ENCODE measurements at places on chromosomes 16 and 17.

- DNase-seq: peak; percentile 62
Observed at GRCh38 chr17:1908699-1909309, 79.0 kb downstream of the RPA1 start.

- no peak for DNase-seq
Observed at GRCh38 chr16:48580925-48581500, 29.0 kb downstream of the N4BP1 start.

GRCh38 chr17:82519971-82520903 is 705 bp downstream of the FOXK2 start:
- peak; percentile 29 for DNase-seq

- no peak for DNase-seq
Observed at GRCh38 chr16:70407811-70408274, 31.1 kb downstream of the ST3GAL2 start.

GRCh38 chr17:36851250-36851649 is 86.0 kb upstream of the LHX1 start:
- DNase-seq: no peak

DNA sequence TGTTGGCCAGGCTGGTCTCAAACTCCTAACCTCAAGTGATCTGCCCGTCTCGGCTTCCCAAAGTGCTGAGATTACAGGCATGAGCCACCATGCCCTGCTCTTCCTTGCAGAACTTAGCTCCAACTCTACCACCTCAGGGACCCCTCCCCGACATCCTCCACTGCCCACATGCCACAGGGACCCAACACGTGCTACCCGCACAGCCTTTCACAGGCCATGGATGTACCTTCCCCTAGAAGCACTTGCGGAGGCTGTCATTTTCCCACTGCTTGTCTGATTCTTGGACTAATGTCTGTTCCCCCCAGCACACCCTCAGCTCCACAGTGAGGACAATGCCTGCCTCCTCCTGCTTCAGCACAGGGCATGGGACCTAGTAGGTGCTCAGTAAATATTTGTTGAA is 147.4 kb downstream of the ZNF423 start:
- DNase-seq: no peak

DNA sequence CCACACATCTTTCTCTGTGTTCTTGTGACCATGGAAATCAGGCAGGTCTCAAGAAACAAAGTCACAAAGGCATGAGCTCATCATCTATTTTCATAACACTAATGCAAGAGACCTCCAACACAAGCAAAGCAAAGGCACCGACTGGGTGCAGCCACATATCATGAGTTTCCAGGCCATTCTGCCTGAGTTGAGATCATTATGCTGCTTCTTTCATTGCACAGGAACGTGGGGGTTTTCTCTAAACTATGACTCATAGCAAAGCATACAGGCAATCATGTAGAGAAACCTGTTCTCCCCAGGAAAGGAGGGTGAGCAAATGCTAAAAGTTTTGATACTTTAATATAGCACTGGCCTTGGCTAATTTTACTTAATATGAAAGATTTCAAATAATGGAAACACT is 60.7 kb downstream of the GRIN2A start:
- DNase-seq: no peak

Data from pons (tissue), 1 donor.